Activated CD8-positive, alpha-beta T cell treated with anti-CD3 and anti-CD28 coated beads, Interleukin-2, amount 10 ng/mL, durations not matched to agents 7 days and 5 days (primary cell): ENCODE measurements at places on chromosomes 4 and X. TPM values are rescaled to one million over a fixed set of nuclear protein-coding genes. Genes with fewer than 3 reads are reported as not detected.

Gene IL21
- not detected for total RNA-seq

DNA sequence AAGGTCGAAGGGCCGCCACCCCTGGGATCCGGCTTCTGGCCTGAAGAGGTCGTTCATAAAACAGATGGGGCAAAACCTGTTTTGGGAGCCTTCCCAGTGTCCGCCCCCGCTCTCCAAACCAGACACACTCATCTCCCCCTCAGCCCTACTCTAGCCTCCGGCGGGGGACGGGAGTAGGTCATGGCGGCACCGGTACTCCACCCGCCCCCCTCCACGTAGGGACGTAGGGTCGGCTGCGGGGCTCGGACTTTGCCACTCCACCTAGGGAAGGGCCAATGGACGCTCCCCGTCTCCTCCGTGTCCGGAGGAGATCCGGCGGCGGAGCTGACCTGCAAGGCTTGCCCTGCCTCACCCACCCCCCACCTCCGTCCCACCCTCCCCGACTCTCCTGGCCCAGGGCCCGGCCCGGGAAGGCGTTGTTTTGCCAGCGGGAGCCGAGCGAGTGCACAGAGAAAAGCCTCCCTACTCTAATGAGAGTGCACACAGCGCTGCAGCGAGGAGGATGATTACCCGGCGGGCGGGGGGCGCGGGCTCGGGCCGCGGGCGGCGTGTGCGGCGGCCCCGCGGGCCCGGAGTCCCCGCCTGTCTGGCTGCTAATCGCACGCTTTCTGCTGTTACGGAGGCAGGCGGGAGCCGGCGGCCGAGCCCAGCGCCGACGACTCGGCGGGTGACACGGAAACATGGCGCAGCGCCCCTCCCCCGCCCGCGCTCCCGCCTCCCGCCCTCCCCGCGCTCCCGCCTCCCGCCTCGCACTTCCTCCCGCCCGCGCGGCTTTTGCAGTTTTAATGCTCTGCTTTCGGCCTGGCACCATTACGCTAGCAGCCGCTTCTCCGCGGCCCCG lies 8.3 kb upstream of the BCOR start:
- peak overlapping the region; percentile 78 for H3K27ac ChIP-seq
- no peaks in the 10 kb centered on the region for H3K27me3 ChIP-seq
- H3K36me3 ChIP-seq: no peaks in the 10 kb centered on the region
- peak; percentile 80 for DNase-seq
- peak overlapping the region; percentile 76 for H3K4me3 ChIP-seq

- no peak overlapping the region for H3K4me3 ChIP-seq
- H3K4me1 ChIP-seq: no peaks in the 10 kb centered on the region
- DNase-seq: no peak
- no peaks in the 10 kb centered on the region for H3K36me3 ChIP-seq
- no peak overlapping the region for H3K27ac ChIP-seq
- H3K27me3 ChIP-seq: no peaks in the 10 kb centered on the region
Measured at GRCh38 chrX:55638933-55639332, 15.7 kb downstream of the FOXR2 start.

DNA sequence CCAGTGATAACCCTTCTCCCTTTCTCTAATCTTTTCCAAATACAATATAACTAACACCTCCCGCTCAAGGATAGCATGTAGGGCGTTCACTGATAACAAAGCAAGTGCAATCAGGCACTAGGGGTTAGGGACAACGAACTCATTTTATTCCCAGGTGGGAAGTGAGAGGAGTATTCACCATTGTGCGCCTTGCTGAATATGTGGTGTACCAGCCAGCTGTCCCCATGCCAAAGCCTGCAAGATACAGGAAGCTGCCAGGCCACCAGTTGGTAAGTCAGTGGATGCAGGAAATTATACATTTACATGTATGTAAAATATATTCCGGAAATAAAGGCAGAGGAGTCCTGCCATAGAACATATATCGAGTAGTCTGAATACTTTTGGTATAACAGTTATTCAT lies 6.3 kb upstream of the HPRT1 start:
- peaks cover 5% of the 10 kb centered on the region for H3K4me1 ChIP-seq
- no peak overlapping the region for H3K27ac ChIP-seq
- no peak overlapping the region for H3K4me3 ChIP-seq
- no peaks in the 10 kb centered on the region for H3K27me3 ChIP-seq
- H3K36me3 ChIP-seq: peaks cover 2% of the 10 kb centered on the region

DNA sequence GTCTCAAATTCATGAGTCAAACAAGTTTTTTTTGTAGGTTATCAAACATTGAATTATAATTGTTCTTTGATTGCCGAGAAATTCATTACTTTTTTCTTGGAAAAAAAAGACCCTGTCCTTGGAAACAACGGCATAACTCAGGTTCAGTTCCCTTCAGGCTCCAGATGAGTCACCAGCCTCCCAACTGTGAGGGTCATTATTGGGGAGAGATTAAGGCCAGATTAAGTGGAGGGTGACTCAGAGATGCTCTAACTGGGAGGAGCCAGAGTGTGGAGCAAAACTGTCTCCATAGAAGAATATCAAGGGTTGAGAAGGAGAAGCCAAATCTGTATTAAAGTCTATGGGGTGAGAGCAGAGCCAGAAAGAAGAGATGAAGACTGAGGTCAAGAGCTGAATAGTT lies 9.6 kb downstream of the ADGRG4 start:
- H3K36me3 ChIP-seq: no peaks in the 10 kb centered on the region
- H3K4me3 ChIP-seq: no peak overlapping the region
- no peaks in the 10 kb centered on the region for H3K27me3 ChIP-seq
- no peak overlapping the region for H3K27ac ChIP-seq
- no peak for DNase-seq
